HepG2 (cell line): ENCODE measurements at places on chromosomes 4 and X.

DNA sequence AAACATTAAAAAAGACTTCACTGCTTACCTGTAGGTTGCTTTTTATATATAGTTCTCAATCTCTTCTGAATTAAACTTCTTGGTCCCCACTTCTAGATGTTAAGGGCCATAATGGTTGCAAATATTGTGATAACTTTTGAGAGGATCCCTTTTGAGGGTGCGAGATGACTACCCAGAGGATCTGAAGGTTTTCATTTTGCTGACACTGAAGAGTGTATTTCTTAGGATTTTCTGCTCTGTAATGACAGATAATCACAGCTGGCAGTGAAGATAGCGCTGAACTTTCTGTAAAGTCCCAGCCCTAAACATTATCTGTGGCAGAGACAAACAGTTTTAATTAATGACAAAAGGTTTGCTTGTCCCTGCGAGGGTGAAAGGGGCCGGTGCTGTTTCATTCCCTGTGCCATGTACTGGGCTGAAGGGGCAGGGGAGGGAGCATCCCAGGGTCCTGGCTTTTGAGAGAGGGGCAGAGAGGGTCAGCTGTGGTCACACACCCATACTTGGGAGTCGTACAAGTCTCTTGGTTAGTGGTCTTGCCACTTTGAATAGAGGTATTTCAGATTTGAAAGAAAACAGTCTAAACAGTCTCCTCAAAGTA lies 22.2 kb downstream of the CLCN4 start:
- no peak for DNase-seq

DNA sequence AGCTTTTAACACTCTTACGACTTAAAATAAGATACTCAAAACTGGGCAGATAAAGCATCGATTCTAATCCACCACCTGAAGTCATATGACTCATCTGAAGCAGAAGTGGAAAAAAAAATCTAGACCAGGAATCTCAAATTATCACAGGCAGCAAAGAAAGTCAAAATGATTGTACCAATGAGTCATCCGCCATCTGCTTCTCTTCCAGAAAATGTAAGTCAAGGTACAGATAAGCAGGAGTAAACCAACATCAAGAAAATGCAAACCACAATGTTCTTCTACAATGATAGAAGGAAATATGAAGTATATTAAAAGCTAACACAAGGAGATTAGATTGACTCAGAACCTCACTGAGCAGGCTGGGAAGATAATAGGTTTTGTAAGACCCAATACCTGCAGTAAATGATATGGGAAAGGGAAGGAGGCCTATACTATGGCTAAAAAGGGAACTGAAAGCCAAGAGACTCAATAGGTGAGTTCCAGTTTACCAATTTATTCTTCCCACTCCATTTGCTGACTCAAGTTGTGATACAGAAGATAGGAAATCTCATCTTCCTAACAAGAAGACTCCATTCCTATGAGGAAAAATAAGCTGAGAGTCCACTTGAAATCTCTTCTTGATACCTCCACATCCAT lies 88.4 kb upstream of the TET2 start:
- DNase-seq: no peak

GRCh38 chr4:75715105-75715799 lies 9.1 kb upstream of the USO1 start:
- no peak for DNase-seq

DNA sequence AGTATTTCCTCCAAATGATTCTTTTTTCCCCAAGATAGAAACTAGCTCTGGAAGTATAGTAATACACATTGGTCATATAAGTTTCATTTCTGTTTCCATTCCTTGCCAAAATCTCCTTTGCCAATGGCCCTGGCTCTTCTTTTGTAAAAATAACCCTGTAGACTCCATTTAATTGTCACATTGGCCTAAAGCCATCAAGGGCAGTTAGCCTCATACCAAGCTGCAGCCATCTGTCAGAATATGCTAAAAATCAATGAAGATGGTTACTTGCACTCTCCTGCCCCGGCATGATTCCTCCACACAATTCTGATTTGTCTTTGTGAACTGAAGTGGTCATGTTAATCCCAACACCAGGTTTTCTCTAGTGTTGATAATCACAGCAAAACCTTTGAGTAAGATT lies 380.5 kb downstream of the SH2D1A start:
- DNase-seq: no peak

- DNase-seq: no peak
These were observed 588.3 kb upstream of the DIPK2B start for GRCh38 chrX:45788941-45789348.

DNA sequence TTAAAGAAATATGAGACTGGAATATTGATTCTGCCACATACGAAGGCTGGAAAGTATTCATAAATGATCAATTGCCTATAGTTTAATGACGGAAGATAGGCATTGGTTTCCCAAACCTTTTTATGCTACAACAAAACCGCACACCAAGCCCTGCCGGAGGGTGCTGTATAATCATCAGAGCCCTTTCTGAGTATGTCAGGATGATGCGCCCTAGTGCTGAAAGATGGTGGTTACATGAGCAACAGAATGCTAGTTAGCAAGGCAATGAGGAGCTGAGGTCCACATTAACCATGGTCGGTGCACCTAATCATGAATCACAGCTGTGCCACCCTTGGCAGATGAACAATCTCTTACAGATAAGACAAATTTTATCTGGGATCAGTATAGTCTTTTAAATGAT lies 491.1 kb downstream of the PACRGL start:
- no peak for DNase-seq

GRCh38 chr4:2820216-2820982 lies 23.2 kb upstream of the ADD1 start:
- DNase-seq: no peak

- DNase-seq: no peak
These were observed 159.9 kb upstream of the DIPK2B start for GRCh38 chrX:45360571-45360970.

DNA sequence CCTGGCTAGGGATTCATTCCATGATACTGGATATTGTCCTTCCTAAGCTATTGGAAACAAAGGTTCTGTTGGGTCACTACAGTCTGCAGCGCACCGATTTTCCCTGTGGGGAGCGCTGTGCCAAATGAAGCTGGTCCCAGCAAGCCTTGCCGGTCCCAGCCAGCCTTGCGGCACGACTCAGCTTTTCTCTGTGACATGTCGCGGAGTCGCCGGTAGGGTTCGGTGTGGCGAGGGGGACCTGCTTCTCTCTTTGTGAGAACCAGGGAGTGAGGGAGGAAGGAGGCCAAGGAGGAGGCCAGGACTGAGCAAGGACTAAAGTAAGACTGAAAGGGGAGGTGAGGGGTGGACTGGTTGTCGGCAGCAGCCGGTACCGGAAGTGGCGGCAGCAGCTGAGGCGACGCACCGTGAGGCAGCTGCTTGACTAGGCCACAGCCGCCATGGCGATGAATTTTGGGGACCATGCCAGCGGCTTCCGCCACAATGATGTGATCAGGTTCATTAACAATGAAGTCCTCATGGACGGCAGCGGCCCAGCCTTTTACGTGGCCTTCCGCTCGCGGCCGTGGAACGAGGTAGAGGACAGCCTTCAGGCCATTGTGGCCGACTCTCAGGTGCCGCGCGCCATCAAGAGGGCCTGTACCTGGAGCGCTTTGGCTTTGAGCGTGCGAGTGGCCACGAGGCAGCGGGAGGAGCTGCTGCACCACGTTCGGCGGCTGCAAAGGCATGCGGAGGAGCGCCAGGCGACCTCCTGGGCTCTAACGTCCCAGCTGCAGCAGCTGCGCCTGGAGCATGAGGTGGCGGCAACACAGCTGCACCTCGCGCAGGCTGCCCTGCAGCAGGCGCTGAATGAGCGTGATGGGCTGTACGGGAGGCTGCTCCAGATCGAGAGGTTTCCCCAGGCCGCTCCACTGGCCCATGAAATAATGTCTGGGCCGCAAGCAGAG lies at the start of gene TEX13D:
TEX13D (plus strand) TSS at position 180 of the 944 bp plus-strand sequence; CDS start at position 438, 258 bp downstream.
- DNase-seq: no peak

DNA sequence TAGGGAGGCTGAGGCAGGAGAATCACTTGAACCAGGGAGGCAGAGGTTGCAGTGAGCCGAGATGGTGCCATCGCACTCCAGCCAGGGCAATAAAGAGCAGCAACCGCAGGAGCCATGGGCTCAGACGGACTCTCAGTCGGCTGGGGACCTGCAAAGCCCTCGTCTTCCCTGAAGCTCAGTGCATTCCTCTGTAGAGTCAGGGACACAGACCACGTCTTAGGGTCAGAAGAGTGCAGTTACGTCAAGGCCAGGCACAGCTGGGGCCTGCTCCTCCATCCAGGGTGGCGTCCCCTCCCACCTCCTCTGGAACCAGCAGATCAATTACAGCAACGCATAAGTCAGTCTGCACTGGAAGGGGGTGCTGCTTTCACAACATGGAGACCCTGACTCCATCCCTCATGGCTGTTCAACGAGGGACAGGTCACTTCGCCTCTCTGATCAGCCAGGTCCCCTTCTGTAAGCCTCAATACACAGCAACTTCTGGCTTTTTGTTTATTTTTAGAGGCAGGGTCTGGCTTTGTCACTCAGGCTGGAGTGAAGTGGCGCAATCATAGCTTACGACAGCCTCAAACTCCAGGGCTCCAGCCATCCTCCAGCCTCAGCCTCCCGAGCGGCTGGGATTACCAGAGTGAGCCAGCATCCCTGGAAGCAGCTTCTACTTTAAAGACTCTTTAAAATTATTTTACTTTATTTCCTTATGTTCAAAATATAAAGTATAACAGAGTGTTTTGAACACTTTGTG lies 76.4 kb downstream of the ZFYVE28 start:
- DNase-seq: no peak

DNA sequence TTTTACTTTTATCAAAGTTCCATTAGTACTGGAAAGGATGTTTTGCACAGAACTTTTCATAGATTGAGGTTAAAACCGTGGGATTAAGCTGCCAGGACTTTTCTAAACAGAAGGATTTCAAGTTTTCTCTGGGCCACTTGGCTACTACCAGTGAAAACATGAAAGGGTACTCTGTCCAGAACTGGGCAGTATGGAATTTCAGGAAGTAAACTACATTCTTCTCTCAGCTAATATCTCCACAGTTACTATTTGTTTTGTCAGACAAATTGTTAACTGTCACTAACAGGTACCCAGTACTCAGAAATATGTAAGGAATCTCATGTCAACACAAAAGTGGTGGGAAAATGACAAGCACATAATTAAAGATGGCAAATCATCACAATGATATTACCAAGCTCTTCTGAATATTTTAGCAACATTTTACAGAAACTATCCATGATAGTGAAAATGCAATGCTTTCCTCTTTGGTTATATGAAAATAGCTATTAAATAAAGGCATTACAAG lies 454.4 kb downstream of the C4orf33 start:
- peak; percentile 47 for DNase-seq

DNA sequence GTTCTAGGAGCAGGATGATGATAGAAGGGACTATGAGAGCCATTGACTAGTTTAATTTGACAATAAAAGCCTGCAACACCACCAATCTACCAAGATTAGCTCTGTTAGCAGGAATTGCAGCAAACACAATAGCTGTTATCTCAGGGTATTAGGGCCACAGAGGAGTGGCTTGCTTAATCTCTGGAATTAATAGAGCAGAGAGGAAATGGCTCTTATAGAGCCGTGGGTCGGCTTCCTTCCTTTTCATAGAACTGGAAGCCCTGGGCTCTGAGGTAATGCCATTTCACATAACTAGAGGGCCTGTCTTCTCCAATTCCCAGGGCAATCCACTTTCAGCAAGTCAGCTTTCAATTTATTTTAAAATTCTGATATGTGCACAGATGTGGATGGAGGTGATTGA lies 83.0 kb downstream of the MAMLD1 start:
- no peak for DNase-seq

GRCh38 chr4:186829740-186830449 lies 106.2 kb upstream of the FAT1 start:
- DNase-seq: peak; percentile 52

- no peak for DNase-seq
These were observed 85.4 kb downstream of the MAGEB10 start for GRCh38 chrX:27893211-27893610.

- DNase-seq: no peak
These were observed 70.2 kb upstream of the BCOR start for GRCh38 chrX:40167850-40168479.

DNA sequence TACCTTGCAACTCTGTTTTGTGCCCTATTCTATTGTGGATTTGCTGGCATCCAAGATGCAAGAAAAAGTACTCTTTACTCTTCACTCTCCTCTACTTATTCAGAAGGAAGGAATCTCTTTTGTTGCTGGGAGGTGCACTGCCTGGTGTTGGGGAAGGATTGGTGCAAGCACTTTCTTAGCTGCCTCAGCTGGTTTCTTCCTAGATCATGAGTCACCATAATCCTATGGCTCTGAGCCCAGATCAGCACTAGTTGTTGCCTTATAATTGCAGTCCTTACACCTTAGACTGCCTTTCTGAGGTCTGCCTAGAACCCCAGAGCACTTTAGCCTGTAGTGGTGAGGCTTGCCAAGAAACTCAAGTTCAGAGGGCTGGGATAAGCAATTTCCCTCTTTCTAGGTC lies 37.0 kb upstream of the CT83 start:
- DNase-seq: no peak

DNA sequence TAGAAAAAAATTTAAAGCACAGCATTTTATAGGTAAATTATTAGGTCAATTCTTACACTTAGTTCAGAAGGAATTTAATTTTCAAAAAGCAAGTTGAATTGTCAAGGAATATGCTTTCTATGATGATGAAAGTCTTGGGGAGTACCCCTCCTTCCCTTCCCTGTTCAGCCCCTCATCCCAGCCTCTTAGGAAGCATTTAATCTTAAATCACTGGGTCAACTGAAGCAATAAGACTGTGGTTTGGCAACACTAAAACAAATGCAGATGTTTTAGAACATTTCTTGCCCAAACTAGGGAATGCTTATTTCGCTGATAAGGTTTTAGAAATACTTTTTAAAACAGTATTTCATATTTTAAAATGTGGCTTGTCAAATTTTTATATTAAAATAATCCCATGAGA lies 19.1 kb upstream of the ARSJ start:
- no peak for DNase-seq

GRCh38 chr4:13452927-13453579 lies 31.1 kb downstream of the RAB28 start:
- no peak for DNase-seq

DNA sequence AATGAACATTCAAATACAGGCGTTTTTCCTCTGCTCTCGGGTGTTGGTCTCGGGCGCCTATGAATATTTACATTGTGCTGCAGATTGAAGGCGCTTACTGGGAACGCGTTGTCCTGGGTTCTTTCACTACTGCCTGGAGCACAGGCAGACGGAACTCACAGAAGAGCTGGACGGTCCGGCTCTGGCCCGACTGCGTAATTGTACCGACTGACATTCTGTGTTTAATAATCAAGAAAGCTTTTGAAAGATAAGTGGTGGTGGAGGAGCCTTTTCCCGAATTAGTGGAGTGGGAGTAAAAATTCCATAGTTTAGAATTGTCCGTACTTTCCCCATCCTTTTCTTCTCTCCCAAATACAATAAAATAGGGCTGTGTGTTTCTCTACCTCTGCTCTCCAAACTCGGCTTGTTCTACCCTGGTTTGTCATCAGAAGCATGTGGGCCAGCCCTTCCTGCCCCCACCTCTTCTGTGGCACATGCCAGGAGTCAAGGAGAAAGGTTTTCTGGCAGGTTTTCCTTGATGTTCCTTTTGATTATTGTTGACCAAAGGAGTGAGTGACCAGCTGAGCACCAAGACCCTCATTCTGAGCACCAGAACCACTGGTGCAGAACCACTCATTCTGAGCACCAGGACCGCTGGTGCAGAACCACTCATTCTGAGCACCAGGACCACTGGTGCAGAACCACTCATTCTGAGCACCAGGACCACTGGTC lies 2.3 kb downstream of the FHDC1 start:
- no peak for DNase-seq
